ENCODE measurements at places on chromosomes 12 and 14. TPM values are rescaled to one million over a fixed set of nuclear protein-coding genes. Genes with fewer than 3 reads are reported as not detected.

TAS2R14 gene
- total RNA-seq, result 1.1 TPM

PLCZ1 gene
- not detected for total RNA-seq

KRT80 gene
- not detected for total RNA-seq

RTL1 gene
- not detected for total RNA-seq

NFE2 gene
- total RNA-seq, result not detected

DNA sequence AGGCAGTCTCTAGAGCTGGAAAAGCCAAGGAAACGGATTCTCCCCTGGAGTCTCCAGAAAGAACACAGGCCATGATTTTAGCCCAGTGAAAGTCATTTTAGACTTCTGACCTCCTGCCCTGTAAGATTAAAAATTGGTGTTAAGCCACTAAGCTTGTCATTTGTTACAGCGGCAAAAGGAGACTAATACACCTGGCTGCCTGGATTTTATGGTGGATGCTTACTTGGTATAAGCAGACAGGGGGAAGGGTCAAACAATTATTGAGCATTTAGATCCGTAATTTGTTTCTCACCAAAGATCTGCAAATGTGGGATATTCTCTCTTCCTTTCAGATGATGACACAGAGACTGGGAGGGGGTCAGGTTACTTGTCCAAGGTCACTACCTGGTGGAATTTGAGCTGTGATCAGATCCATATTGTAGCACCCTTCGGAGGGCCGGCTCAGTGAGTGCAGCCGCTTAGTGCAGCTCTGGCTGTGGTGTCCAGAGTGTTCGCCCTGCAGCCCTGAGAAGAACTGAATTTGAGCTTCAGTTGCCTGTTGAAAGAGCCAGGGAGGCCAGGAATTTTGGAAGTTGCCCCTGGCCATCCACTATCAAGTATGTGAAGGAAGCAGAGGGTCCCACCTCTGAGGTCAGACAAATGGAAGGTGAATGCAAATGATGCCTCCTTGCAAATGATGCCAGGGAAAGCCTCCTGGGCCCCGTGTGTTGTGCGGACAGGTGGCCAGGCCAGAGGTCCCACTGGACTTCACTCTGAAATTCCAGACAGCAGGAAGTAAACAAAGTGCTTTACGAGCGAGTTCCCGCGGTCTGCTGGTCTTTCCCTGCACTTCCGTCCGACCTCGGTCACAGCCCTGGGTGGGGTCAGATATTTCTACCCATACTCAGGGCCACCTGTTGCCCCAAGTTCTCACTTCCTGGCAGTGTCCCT lies 15.1 kb downstream of the GLRX5 start:
- DNase-seq, result no peak

GRCh38 chr14:100086361-100086760 lies 21.1 kb downstream of the EVL start:
- DNase-seq, result peak; percentile 3

DNA sequence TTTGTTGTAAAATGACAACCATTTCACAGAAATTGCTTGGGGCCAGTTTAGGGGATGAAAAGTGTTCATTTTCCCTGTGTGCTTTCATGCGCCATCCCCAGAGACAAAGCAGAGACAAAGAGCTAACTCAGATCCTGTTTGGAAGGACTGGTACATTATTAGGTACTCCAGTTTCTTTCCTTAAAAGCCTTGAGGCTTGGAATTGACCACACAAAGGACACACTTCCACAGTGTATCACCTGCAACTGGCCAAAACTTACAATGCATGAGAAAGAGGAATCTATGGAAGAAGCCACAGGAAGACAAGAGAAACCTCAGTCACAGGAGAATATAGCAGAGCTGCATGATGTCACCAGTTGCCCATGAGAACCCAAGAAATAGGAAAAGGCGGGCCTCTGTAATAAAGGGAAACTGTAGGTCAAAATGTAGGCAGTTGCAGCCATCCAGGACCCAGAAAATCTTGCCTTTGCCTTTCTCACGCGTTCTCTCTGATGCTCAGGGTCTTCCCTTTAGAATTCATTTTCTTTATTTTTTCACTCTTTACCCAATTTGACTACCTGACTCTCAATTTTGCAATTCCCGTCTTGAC lies 339.0 kb downstream of the RMST start:
- no peak for DNase-seq

GRCh38 chr14:78341827-78342389 lies 171.7 kb downstream of the NRXN3 start:
- DNase-seq, result no peak

DNA sequence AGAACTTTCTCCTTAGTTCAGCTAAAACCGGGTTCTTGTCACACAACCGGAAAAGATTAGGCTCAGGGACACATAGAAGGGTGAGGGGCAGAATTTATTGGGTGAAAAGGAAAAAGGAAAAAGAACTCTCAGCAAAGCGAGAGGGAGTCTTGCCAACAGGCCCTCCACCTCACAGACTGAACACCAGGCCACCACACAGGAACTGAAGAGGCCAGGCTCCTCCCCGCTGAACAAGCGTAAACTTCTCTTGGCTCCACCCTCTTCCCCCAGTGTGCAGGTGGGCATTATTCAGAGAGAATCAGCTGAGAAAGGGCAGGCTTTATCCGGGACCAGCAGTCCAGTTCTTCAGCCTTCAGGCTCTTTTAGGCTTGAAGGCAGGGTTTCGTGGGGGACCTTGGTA lies 125.6 kb upstream of the FGD4 start:
- peak; percentile 62 for DNase-seq

DNA sequence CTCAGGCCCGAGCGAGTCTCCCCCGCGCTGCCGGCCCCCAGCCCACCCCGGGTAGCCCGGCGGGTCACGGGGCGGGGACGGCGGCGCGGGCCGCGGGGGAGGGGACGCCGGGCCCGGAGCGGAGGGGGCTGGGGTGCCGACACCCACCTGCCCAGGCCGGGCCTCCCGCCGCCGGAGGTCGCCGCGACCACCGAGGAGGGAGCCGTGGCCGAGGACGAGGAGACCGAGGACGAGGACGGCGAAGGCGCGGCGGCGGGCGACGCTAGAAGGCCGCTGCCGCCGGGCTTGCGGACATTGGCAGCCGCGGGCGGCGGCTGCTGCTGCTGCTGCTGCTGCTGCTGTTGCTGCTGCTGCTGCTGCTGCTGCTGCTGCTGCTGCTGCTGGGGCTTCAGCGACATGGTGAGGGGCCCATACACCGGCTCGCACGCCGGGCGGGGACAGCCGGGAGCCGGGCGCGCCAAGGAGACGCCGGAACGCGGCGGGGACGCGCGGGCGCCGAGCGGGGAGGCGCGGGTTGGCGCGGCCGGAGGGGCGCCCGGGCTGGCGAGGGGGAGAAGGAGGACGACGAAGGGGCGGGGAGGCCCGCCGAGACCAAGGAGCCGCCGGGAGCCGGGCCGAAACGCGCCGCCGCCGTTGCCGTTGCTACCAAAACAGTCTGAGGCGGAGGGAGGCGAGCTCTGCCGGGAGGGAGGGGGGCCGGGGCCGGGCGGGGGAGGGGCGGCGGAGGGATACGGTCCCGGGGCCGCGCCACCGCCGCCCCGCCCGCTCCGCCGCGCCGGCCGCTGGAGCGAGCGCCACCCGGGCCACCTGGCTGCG lies at the start of gene ATXN2:
Gene ATXN2 (minus strand): TSS at position 679 of the 816 bp plus-strand sequence. CDS start 281 bp downstream, at position 398.
- peak; percentile 81 for DNase-seq

DNA sequence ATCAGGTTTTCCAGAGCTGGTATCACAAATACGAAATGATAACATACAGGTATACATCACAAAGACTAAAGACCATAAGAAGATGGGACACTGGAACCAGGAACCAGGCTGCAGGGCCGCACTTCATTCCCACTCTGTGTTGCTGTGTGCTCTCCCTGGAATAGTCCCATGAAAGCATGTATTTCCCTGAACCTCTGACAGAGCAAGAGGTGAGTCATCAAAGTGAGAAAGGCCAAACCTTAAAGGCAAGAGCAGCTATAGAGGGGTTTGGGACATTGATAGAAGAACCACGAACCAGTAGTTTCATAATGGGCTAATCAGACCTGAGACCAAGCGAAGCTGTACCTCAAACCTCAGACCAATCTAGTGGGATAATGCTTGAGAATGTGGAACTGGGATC lies 283.0 kb upstream of the PRKD1 start:
- no peak for DNase-seq

DNA sequence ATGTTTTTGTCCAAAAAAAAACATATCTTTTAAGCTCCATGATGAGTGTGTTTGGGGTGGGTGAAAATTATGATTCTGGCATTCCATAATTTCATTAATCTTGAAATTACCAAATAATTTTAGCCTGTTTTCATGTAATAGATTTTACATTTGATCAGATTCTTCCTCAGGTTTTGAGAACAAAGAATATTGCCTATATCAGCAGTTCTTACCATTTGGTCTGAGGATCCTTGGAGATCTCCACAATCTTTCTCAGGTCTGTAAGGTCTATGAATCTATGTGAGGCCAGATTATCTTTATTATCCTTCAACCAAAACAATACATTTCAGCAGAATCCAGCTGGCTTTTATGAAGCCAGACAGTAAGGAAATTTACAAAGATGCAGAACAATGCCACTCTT lies 373.3 kb upstream of the E2F7 start:
- DNase-seq, result no peak

GRCh38 chr12:450438-450837 lies 9.3 kb upstream of the B4GALNT3 start:
- DNase-seq, result no peak

DNA sequence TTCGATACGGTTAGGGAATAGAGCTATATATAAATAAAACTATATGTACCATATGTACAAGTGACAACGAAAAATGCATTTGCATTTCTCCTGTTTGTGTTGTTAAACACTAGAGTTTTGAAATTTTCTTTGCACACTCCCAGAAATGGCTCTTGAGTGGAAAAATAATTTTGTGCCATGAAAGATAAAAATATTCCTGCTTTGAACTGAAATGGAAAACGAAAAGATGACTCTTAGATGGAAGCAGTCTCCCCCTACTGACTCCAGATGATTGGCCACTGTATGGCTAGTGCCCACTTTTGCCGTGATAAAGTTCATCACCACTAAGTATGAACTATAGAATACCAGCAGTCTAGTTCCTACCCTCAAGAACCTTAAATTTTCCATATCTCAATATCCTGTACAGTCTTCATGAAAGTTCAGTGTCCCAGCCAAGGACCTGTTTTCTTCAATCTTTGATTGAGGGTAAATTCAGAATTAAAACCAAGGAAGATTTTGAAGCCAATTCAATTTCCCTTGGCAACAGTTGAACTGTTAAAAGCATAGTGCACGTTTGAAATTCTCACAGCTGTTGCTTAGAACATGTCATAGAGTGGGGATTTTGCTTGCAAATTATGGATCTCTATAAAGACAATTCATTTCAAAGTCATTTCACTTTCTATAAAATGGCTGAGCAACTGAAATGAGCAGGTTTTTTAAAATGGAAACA lies 1.6 kb upstream of the PPP2R5E start:
- no peak for DNase-seq

- peak; percentile 35 for DNase-seq
These were observed 14.3 kb upstream of the RIC8B start for GRCh38 chr12:106760184-106760531.

Measured in activated CD4-positive, alpha-beta T cell treated with anti-CD3 and anti-CD28 coated beads for 36 hours (primary cell).